ENCODE measurements at places on chromosomes 11 and 22.

DNA sequence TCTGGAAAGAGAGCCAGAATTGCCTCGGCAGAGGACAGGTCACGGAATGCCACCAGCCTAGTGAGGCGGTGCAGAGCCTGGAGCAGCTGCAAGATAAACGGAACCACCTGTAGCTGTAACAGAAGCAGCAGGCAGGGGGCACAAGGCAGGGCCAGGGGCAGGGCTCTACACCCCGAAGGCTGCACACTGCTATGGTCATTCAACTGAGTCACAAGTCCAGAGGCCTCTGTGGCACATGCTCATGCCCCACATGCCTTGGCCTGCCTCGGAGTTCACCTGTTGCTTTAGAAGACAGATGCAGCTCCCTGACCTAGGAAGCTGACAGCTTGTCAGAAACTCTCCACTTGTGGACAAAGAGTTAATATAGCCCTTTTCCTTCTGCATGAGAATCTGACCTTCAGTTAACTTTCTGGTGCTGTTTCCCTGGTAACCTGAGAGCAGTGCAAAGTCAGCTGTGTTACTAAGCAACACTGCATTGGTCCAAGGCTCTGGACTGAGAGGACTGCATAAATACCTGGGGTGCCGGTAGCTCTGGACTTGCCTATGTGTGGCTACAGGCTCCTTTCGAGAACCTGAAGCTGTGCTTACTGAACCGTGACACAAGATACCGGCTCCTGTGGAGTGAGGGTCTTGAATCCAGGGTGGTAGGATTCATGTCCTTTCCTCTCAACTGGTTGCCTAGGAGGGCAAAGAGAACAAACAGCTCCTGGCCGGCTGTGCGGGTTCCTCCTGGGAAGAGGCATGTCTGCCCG lies 10.5 kb downstream of the COMMD9 start:
- no peaks in the 10 kb centered on the region for H3K27me3 ChIP-seq
- DNase-seq, result no peak
- H3K36me3 ChIP-seq, result peaks cover 14% of the 10 kb centered on the region

DNA sequence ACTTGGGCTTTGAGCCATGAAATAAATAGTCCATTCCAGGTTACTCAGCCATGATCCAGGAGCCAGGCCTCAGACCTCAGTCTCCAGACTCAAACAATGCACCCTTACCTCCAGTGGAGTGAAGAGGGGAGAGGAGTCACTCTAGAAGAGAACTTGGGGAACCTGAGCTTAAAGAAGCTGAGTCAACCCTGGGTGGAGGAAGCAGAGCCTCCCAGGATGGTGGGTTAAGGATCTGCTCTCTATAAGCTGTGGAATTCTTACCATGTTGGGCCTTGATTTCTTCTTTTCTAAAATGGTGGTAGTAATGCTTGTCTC lies 113.2 kb downstream of the NECTIN1 start:
- H3K27me3 ChIP-seq, result peaks cover 36% of the 10 kb centered on the region
- no peak for DNase-seq
- H3K36me3 ChIP-seq, result no peaks in the 10 kb centered on the region

DNA sequence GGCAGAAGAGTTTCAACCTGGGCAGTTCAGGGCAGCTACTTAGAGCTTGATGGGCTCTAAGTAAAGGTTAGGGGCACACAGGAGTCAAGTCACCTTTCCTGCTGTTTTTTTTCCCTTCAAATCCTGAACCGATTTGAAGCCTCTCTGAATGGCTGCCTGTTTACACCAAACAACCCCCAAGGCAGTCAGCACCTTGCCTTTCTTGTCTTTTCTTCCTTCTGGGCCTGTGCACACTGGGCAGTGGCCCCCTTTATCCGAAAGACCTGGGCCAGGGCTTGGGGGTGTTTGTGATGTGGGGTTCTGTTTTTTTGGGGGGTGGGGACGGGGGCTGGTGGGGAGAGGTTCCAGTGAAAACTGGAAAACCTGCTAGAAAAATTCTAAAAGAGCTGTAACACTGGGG lies 4.3 kb downstream of the RSPH14 start:
- no peak overlapping the region for H3K27ac ChIP-seq
- H3K36me3 ChIP-seq, result no peaks in the 10 kb centered on the region
- DNase-seq, result no peak
- peaks cover 9% of the 10 kb centered on the region for H3K4me1 ChIP-seq

- H3K27ac ChIP-seq, result no peak overlapping the region
- peaks cover 6% of the 10 kb centered on the region for H3K4me1 ChIP-seq
- H3K4me3 ChIP-seq, result no peak overlapping the region
- H3K27me3 ChIP-seq, result no peaks in the 10 kb centered on the region
These were observed 389.6 kb upstream of the SYN3 start for GRCh38 chr22:33447733-33448132.

DNA sequence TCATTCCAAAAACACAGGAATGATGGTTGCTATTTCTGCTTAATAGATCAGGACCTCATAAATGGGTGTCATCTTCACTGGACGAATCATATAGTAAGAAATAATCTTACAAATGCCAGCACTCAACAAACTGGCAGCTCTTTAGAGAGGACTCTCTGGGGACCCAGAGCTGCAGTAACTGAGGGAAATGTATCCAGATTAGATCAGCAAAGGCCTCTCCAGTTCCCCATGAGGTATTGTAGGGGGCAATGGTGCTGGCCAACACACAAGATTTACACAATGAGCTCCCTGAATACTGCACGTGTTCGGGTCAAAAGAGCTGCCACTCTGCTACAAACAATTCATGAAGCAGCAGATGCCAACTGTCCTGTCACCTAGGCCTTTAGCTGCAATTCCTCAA lies 110.2 kb downstream of the RBFOX2 start:
- H3K27me3 ChIP-seq, result no peaks in the 10 kb centered on the region
- H3K27ac ChIP-seq, result no peak overlapping the region
- H3K4me3 ChIP-seq, result no peak overlapping the region

- DNase-seq, result no peak
- peaks cover 15% of the 10 kb centered on the region for H3K36me3 ChIP-seq
- H3K4me3 ChIP-seq, result peak overlapping the region; percentile 35
- peak overlapping the region; percentile 94 for H3K27ac ChIP-seq
These were observed 16.6 kb upstream of the CHKA start for GRCh38 chr11:68137833-68138232.

DNA sequence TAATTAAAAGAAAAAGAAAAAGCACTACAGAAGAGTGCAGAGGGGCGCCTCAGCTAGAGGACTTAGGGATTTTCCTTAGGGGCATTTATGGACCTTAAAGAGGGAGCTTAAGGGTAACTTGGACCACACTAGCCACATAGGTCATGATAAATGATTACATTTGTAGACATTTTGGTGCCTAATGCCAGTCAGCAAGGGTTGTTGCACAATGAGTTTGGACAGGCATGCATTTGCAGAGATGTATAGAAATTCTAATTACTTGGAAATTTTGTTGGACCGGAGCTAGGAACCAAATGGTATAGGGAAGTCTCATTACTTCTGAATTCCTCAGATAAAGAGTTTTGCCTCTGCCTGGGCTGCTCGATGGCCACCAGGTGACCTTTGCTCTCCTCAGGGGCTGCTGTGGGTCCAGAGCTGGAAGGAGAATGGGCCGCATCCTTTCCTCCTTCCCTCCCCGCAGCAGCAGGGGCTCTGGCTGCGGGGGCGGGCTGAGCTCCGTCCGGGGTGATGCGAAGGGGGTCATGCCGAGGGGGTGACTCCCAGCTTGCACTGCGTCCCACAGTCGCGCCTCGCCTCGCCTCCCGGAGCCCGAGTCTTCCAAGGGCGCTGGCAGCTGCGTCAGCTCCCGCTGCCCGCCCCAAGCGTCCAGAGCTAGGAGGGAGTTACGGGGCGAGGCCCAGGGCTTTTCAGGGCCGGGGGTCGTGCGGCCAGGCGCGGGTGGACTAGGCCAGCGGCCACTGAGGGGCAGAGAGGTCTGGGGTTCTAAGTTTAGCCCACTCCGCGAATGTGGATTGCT lies 20.3 kb upstream of the MALAT1 start:
- no peak for DNase-seq
- H3K27ac ChIP-seq, result peak overlapping the region; percentile 91
- peak overlapping the region; percentile 37 for H3K4me3 ChIP-seq
- H3K27me3 ChIP-seq, result no peaks in the 10 kb centered on the region
- H3K4me1 ChIP-seq, result peaks cover 25% of the 10 kb centered on the region

GRCh38 chr11:5297721-5298323 lies 3.9 kb downstream of the OR51B4 start:
- H3K27me3 ChIP-seq, result no peaks in the 10 kb centered on the region
- H3K36me3 ChIP-seq, result no peaks in the 10 kb centered on the region
- no peak overlapping the region for H3K27ac ChIP-seq
- no peak overlapping the region for H3K4me3 ChIP-seq

DNA sequence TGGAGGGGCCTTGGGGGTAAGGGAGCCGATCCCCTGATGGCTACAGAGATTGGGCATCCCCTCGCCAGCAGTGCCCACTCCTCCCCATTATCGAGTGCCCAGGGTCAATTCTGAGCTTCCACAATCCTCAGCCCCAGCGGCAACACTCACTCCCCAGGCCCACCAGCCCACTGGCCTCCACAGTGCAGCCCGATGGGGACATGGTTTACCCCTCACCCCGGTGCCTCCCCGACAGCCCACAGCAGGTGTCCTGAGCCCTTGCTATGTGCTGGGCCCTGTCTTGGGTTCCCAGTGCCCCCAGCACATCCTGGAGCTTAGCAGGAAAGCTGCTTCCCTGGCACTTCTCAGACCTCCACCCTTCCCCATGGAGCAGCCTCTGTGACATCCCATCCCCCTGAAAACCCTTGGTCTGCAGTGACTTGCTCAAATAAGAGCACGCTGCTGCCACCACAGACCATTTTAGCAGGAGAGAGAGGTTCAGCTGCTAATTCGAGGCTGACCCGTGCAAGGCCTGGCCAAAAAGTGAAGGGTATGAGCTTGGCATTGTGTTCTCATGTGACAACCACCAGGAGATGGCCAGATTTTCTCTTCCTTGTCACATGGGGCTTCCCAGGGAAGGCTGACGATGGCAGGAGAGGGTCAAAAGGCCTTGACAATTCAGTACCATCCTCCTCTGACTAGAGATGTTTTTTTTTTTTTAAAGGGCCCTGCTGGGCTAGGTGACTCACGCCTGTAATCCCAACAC lies 23.6 kb downstream of the KCNJ4 start:
- H3K36me3 ChIP-seq, result no peaks in the 10 kb centered on the region
- no peaks in the 10 kb centered on the region for H3K4me1 ChIP-seq
- H3K4me3 ChIP-seq, result no peak overlapping the region
- H3K27ac ChIP-seq, result no peak overlapping the region
- DNase-seq, result no peak

DNA sequence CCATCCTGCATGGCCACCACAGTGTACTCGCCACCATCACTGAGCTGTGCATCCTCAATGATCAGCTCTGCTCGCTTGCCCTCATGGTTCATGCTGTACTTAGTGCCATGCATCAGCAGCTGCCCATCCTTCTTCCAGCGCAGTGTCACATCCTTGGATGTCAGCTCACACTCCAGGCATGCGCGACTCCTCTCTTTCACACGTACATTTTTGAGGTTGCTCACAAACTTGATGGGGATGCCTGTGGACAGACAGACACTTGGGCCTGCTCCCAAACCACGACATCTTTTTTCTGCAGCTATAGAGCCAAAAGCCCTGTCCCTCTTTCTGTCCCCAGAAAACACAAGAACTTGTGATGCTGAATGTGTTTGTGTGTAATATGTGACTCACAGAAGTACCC lies 10.5 kb downstream of the IGSF22 start:
- peaks cover 4% of the 10 kb centered on the region for H3K4me1 ChIP-seq
- H3K36me3 ChIP-seq, result no peaks in the 10 kb centered on the region
- no peak overlapping the region for H3K27ac ChIP-seq
- no peak for DNase-seq
- no peak overlapping the region for H3K4me3 ChIP-seq

- H3K4me1 ChIP-seq, result peaks cover 10% of the 10 kb centered on the region
- peak; percentile 94 for DNase-seq
- no peaks in the 10 kb centered on the region for H3K27me3 ChIP-seq
- peak overlapping the region; percentile 75 for H3K4me3 ChIP-seq
- no peaks in the 10 kb centered on the region for H3K36me3 ChIP-seq
These were observed 22.4 kb upstream of the MYH9 start for GRCh38 chr22:36409911-36410756.

GRCh38 chr11:81496601-81497000 lies 1237.1 kb downstream of the FAM181B start:
- H3K36me3 ChIP-seq, result no peaks in the 10 kb centered on the region
- no peaks in the 10 kb centered on the region for H3K27me3 ChIP-seq
- no peak overlapping the region for H3K27ac ChIP-seq

- no peaks in the 10 kb centered on the region for H3K27me3 ChIP-seq
- H3K4me3 ChIP-seq, result no peak overlapping the region
- no peak for DNase-seq
- peaks cover 36% of the 10 kb centered on the region for H3K36me3 ChIP-seq
- peak overlapping the region; percentile 59 for H3K27ac ChIP-seq
- H3K4me1 ChIP-seq, result peaks cover 56% of the 10 kb centered on the region
These were observed 51.7 kb downstream of the ZNF143 start for GRCh38 chr11:9512370-9513019.

DNA sequence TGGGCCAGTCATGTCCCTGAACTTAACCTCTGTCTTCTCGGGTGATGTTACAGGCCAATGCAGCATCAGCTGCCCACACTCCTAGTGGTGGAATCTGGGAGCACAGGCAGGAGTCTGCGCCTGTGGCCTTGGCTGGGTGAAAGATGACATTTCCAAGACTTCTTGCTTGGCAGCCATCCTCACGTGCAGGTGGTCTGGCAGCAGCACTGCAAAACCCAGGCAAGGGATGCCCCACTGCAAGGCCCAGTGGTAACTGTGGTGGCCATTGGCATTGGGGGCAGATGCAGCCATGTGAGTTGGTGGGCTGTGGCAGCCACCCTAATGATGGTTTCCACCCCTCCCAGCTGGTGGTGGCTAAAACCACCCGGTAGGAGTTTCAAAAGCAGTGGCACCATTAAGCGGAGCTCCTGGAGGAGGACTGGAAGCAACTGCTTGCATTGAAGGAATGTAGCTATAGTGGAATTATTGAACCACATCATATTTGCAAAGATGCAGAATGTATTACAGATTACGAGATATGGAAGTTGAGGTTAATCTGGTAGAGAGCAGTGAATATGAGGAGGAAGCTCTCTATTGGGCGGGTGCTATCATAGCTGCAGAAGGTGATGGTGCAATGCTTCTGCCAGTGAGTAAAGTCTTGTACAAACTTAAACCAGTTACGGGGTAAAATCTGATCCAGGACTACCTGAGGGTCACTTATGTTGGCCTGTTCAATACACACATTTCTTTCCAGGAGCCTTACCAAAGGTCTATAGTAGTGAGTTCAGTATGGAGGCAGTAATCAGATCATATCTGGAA lies 120.7 kb upstream of the TOP3B start:
- DNase-seq, result no peak
- H3K4me1 ChIP-seq, result no peaks in the 10 kb centered on the region
- peaks cover 65% of the 10 kb centered on the region for H3K27me3 ChIP-seq
- no peaks in the 10 kb centered on the region for H3K36me3 ChIP-seq
- no peak overlapping the region for H3K4me3 ChIP-seq
- no peak overlapping the region for H3K27ac ChIP-seq

- H3K27ac ChIP-seq, result no peak overlapping the region
- H3K36me3 ChIP-seq, result no peaks in the 10 kb centered on the region
- H3K27me3 ChIP-seq, result peaks cover 3% of the 10 kb centered on the region
- H3K4me3 ChIP-seq, result no peak overlapping the region
- H3K4me1 ChIP-seq, result no peaks in the 10 kb centered on the region
These were observed 173.4 kb upstream of the BDNF start for GRCh38 chr11:27873664-27874063.
